ENCODE measurements at places on chromosomes 1 and 21.

DNA sequence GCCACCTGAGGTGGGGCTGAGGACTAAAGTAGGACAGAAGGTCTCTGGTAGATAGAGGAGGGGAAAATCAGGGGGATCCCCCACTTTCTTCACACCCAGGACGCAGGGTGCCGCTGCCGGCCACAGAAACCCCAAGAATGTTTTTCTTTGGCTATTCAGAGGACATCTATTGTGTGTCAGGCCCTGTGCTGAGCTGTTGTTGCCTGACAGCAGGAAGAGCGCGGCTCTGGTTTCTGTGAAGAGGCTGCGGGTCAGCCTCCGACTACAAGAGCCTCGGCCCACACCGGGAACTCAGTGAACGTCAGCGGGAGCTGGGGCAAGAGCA, 407 bp upstream of the PIGV start:
- DNase-seq: no peak

- no peak for DNase-seq
Observed at GRCh38 chr1:230869500-230869899, 1.2 kb upstream of the C1orf198 start.

GRCh38 chr1:51915951-51916350, 37.4 kb upstream of the NRDC start:
- DNase-seq: no peak

GRCh38 chr1:16043521-16043920, at the start of gene CLCNKB:
Gene CLCNKB (plus strand): TSS chr1:16043782. CDS start chr1:16044493, 711 bp downstream.
- no peak for DNase-seq

DNA sequence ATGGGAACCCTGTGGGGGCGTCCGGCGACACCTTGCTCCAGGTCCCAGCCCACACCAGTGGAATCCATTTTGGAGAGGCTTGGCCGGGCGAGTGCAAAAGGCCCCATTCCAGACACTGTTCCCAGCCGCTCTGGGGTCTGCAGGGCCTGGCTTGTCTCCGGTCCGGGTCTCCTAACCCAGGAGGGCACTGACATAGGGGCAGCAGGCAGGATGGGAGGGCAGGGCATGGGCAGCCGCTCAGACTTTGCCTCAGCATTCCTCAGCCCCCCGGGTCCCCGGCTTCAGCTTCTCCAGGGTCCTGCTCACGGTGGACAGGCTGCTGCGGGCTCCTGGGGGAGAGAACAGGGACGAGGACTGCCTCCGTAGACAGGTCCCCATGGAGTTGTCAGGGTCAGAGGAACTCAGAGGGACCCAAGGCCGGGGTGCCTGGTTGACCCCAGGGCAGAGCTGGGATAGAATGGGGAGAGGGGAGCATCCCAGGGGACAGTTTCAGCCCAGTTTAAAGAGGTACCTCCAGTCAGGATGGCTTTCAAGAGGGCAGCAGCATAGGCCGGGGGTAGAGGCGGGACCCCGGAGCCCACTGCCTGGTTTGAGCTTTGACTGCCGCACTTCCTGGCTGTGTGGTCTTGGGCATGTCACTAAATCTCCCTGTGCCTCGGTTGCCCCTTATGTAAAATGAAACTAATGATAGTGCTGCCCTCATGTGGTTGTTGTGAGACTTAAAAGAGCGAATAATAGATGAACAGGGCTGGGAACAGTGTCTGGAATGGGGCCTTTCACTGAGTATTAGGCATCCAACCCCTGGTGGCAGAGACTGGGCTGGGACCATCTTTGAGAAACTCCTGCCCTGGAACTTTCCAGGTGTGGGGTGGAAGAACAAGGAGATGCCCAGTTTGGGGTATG, 3.7 kb downstream of the KNCN start:
- DNase-seq: no peak

DNA sequence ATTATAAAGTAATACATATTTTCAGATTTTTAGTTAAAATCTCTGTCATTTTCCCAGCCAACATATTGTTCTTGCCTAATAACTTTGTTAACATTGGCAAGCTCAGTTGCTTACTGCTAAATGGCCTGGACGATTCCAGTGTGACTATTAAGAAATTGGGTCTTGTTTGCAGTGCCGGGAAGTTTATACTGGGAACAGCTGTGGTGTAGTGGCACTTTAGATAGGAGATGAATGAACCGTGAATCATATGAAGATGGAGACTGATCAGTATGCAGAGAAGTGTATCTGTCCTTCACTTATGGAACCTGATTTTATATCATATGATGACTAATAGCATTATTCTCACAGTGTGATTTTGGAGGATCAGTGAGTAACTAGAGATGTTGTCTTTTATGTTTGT, 3.3 kb downstream of the CHRM3 start:
- no peak for DNase-seq

- DNase-seq: no peak
Observed at GRCh38 chr1:53214376-53214940, 6.0 kb downstream of the CZIB start.

GRCh38 chr1:48661726-48662463, 114.8 kb downstream of the BEND5 start:
- no peak for DNase-seq

GRCh38 chr1:58156124-58156468, 390.4 kb downstream of the OMA1 start:
- DNase-seq: no peak
